ENCODE measurements at places on chromosomes 2 and 18.

DNA sequence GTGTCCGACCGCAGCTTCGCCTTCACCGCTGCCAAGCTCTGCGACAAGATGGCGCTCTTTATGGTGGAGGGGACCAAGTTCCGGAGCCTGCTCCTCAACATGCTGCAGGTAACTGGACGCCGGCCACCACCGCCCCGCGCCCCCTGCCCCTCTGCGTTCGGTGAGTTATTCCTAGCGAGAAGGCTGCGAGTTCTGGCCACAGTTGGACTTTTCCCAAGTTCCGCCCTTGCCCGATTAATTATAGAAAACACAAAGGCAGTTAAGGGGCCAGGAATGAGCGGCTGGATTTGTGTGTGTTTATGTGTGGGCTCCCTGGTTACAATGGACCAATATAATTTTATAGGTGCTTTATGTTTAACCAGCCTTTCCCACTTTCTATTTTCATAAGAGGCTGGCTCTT is 189.2 kb downstream of the SMAD7 start:
- DNase-seq, result no peak

- DNase-seq, result no peak
Observed at GRCh38 chr2:190340369-190340768, 3.0 kb upstream of the INPP1 start.

- DNase-seq, result no peak
Observed at GRCh38 chr2:143754742-143755141, 625.5 kb downstream of the ARHGAP15 start.

DNA sequence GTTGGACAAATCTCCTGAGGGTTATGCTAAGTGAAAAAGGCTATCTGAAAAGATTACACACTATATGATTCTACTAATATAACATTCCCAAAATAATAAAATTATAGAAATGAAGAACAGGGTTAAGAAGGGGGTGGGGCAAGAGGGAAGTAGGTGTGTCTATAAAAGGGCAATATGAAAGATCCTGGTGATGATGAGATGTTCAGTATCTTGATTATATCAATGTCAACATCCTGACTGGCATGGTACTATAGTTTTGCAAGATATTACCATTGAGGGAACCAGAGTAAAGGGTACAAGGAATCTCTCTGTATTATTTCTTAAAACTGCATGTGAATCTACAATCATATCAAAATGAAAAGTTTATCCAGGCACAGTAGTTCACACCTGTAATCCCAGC is 16.7 kb downstream of the CFAP53 start:
- no peak for DNase-seq

- DNase-seq, result no peak
Observed at GRCh38 chr2:84187258-84187657, 271.8 kb downstream of the SUCLG1 start.

DNA sequence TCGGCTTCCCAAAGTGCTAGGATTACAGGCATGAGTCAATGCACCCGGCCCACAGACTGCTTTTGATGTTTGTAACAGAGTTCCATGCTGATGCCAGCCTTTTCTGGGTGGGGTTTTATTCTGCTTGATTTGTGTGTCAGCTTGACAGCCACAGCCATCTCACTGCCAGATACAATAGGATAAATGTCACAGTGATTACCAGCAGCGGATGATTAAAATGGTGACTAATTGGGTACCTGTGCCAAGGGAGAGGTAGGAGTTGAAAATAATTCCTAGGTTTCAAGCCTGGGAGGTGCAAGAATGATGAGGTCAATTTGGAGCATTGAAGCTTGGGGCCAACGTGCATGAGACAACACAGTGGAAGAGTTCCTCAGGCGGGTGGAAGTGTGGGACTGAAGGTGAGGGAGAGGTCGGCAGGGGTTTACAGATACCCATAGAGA is 39.4 kb downstream of the SH2D6 start:
- DNase-seq, result no peak

- DNase-seq, result no peak
Observed at GRCh38 chr2:151363709-151364108, 6.3 kb downstream of the TNFAIP6 start.

- DNase-seq, result no peak
Observed at GRCh38 chr2:113992090-113992489, 102.2 kb downstream of the ACTR3 start.

DNA sequence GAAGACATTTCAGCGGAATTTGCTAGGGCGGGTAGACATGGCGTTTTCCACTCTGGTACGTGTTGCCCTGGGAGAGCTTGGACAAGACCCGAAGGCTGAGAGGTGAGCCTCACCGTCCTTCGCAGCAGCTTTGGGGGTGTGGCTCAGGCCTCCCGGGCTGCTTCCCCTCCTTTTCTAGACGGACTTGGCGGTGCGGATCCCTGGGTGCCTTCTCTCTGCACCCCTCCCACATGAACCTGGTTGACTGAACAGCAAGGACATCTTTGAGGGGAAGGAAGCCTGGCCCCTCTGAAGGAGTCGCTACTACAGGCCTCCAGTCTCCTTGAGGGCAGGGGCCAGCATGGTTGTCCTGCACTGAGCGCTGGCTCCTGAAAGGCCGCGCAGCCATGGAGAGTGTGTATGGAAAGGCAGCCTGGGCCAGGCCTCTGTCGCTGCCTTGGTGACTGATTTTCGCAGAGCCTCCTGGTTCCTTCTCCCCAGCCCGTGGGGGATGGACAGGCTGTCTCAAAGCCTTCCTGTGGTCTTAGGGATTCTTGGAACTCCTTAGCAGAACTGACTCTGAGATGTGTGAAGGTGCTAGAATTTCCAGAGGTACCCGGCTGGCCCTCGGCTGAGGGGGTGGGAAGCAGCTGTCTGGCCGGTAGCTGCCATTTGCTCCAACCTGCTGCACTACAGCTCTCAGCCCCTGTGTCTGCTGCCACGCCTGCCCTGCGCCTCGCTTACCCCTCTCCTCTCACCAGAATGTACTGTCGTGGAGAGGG is 9.9 kb downstream of the CNNM4 start:
- no peak for DNase-seq

DNA sequence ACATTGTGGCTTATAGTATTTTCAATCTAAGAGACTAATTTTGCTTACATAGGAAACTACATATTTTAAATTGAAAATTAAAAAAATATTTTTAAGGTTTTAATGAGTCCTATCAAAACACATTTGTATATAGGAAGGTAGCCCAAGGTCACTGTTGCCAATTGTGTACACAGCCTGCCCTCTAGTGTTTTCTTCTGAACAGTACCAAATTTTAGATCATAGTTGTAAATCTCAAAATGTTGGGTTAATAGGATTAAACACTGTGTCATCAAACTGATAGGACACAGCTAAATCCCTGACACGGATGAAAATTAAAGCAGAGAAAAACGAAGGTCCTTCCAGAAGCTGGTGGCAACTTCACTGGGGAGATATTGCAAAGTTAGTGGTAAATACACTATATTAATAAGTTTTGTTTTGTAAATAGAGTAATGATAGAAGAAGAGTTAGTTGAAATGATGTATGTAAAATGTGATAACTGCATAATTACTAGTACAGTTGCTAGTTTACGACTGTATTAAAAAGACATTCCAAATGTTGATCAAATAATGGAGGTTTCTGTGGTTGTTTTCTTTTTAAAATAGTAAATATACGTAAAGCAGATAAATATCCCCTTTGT is 19.7 kb downstream of the CLUL1 start:
- DNase-seq, result no peak

- DNase-seq, result no peak
Observed at GRCh38 chr2:33051586-33052360, 105.0 kb downstream of the LTBP1 start.

GRCh38 chr18:58443671-58444070 is 185.2 kb downstream of the ALPK2 start:
- no peak for DNase-seq

- DNase-seq, result no peak
Observed at GRCh38 chr18:46167971-46168370, 63.8 kb downstream of the HAUS1 start.

DNA sequence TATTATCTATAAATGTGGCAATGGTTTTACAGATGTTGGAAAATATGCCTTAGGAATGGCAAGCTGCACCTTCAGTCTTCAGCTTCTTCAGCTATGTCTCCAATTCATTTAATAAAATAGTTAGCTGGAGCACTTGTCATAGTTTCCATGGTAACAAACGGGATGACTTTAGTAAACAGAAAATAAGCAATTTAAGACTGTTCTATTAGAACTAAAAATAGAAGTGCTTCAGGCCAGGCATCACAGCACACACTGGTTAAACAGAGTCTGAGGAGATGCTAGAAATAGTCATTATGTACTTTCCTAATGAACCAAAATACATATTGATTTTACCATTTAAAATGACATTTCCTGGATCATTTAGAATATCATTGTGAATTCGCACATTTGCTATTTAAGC is 195.0 kb downstream of the GCA start:
- no peak for DNase-seq

DNA sequence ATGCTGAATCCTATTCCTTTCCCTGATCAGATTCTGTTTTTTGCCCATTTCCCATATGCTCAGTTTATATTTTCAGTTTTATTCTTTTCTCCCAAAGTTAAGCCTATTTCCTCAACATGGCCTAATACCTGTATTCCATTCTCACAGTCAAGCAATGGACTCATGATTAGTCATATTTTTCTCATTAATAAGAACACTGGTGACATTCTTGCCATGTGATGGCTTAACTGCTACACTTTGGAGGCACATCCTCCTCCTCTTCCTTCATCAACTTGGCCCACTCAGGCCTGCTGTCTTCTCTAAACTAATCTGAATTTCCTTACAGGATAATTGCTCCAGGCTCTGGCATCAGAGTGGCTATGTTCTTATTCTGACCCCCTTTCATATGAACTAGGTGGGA is 679.2 kb downstream of the NYAP2 start:
- DNase-seq, result no peak

- no peak for DNase-seq
Observed at GRCh38 chr2:217402761-217403383, 543.0 kb upstream of the TNP1 start.

GRCh38 chr2:169029341-169029740 is 1.8 kb downstream of the ABCB11 start:
- DNase-seq, result no peak

GRCh38 chr2:191645434-191646162 is 32.3 kb upstream of the NABP1 start:
- DNase-seq, result no peak

GRCh38 chr2:149221898-149222297 is 108.5 kb upstream of the LYPD6 start:
- DNase-seq, result no peak

DNA sequence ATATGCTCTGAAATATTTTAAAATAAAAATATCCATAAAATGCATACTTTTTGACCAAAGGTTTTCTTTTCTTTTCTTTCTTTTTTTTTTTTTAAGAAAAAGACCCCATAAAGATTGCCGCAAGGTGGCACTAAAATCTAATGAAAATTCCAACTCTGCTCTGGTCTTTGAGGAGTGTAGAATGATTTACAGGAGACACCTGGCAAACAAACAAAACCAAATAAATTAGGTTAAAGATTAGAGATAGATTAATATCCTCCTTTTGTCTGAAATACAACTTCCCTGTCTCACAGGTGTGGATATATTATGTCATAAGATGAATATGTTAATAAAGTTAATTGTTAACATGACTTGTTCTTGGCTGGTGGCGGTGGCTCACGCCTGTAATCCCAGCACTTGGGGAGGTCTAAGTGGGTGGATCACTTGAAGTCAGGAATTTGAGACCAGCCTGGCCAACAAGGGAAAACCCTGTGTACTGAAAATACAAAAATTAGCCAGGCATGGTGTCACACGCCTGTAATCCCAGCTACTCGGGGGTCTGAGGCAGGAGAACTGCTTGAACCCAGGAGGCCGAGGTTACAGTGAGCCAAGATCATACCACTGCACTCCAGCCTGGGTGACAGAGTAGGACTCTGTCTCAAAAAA is 3.5 kb upstream of the RHOB start:
- DNase-seq, result no peak

DNA sequence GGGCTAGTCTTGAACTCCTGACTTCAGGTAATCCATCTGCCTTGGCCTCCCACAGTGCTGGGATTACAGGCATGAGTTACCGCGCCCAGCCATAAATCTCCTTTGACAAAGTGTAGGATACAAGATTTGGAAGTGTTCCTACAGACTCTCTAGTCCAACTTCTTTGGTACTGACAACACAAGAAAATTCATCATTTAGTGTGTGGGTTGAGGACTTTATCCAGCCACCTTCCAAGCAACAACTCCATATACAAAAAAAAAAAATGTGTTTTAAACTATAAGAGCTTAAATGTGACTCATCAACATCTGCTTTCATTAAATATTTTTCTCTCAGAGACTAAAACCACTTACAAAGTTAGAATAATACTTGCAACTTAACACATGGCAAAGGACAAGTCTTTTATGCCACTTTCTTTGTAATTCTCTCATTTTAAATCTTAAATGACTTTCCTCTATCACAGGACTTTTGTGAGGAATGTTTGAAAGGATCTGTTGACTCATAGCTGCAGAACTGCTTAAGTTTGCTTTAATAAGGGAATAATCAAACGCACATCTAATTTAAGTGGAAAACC is 46.2 kb upstream of the ITGAV start:
- DNase-seq, result no peak

DNA sequence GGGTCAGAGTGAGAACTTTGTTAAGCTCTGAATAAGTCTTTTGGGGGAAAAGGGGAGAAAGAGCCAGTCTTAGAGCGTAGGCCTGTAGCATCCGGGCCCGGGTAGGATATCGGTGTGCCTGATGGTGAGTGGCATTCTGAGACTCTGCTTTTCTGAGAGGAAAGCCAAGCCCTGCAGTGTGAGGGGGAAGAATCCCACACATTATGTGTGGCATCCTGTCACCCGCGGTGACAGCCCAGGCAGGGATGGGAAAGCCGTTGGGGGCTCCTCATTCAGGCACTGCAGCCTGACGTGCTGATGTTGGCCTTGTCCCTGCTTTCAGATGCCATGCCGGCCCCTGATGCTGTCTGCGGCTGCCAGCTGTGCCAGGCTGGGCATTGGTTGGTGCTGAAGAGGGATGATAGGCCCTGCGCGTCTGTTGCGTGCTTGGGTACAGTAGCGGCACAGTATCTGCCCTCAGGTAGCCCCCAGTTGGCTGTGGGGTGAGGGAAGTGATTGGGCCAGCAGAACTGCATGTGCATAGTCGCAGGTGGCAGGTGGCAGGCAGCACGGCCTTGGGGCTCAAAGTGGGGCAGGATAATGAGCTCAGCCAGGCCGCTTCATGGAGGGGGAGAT is 37.6 kb downstream of the GLI2 start:
- no peak for DNase-seq

DNA sequence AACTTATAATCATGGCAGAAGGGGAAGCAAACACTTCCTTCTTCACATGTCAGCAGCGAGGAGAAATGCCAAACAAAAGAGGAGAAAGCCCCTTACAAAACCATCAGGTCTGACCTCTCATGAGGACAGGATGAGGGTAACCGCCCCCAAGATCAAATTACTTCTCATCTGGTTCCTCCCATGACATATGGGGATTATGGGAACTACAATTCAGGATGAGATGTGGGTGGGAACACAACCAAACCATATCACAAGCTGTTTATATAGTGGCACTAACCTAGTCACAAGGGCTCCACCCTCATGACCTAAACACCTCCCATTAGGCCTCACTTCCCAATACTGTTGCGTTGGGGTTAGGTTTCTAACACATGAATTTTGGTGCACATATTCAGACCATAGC is 110.0 kb downstream of the OSBPL6 start:
- DNase-seq, result no peak
